NCI-H748 treated with DMSO at 0.1 percent for 48 hours (cell line): ENCODE measurements at places on chromosomes 5 and 9.

DNA sequence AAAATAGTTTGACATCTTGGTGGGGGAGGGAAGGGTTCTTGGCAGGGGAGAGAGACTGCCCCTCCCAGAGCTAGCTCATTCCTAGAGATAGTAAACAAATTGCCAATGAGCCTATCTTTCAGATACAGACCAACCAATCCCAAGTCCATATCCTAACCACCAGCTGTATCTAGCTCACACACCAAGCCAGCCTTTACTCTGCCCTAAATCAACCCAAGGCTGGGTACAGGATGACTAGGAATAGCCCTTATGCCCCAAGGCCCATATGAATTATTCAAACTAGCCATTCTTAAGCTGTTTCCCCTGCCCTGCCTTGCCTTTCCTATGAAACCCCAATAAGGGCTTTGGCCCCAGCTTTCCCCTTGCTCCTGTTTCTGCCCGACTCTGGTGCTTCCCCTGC, 281.3 kb upstream of the PANK3 start:
- no peak for DNase-seq

- DNase-seq, result no peak
These were observed 47.2 kb downstream of the EBF1 start for GRCh38 chr5:159052401-159053011.

- DNase-seq, result no peak
These were observed 7.1 kb downstream of the GTF3C5 start for GRCh38 chr9:133037775-133038515.

GRCh38 chr9:98879094-98879962, 64.4 kb upstream of the COL15A1 start:
- no peak for DNase-seq

DNA sequence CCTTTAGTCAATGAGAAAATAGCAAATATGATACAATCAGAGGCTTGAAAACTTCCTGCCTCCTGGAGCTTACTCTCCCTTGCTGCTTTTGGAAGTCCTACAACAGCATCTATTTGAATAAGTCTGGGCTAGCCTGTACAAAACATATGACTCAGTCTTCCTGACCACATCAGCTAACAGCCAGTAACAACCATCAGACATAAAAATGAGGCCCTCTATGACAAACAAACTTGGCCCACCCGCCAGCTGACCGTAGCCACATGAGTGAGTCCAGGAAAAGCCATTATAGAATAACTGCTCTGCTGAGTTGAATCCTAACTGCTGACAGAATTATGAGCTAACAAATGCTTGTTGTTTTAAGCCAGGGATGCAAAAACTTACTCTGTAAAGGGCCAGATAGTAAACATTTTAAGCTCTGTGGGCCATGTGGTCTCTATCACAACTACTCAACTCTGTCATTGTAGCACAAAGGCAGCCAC, 347.6 kb downstream of the PTPRD start:
- no peak for DNase-seq

- DNase-seq, result no peak
These were observed 12.2 kb upstream of the ELL2 start for GRCh38 chr5:95973793-95974325.

GRCh38 chr5:132364319-132364718, 5.2 kb upstream of the SLC22A5 start:
- no peak for DNase-seq

- DNase-seq, result no peak
These were observed 55.9 kb downstream of the FNBP1 start for GRCh38 chr9:129987047-129987446.

- no peak for DNase-seq
These were observed 141.5 kb downstream of the FSTL4 start for GRCh38 chr5:133470841-133471240.

- DNase-seq, result no peak
These were observed 1.1 kb downstream of the NTNG2 start for GRCh38 chr9:132162764-132163456.

- DNase-seq, result no peak
These were observed 547.3 kb downstream of the DTWD2 start for GRCh38 chr5:118441034-118441433.

- DNase-seq, result no peak
These were observed 6.6 kb upstream of the PRKACG start for GRCh38 chr9:69020301-69021145.

DNA sequence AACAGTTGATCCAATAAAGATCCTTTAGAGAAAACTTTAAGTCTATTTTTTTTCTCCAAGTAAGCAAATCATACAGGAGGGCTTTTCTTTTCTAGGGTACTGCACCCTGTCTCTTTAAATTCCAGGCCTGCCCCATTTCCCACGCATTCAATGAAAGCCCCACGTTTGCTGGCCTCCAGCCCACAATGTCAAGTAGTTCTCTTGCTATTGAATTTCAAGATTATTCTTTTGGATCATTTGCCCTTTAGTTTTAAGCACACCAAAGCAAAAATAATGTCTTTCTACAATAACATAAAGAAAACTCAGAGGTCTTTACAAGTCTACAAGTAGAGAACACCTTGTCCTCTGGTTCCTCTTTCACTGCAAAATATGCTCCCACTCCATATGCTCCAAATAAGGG, 15.6 kb downstream of the MLLT3 start:
- DNase-seq, result no peak

GRCh38 chr5:151002250-151002649, 18.1 kb upstream of the GPX3 start:
- DNase-seq, result no peak

- DNase-seq, result no peak
These were observed 381.1 kb downstream of the RASEF start for GRCh38 chr9:82681809-82682208.

- DNase-seq, result no peak
These were observed 6.7 kb downstream of the INIP start for GRCh38 chr9:112711050-112711689.

- no peak for DNase-seq
These were observed at the start of gene ABCA2 for GRCh38 chr9:137027369-137028262. TSS of gene ABCA2 (minus strand) at chr9:137028237. CDS start at chr9:137028140, 97 bp downstream.

DNA sequence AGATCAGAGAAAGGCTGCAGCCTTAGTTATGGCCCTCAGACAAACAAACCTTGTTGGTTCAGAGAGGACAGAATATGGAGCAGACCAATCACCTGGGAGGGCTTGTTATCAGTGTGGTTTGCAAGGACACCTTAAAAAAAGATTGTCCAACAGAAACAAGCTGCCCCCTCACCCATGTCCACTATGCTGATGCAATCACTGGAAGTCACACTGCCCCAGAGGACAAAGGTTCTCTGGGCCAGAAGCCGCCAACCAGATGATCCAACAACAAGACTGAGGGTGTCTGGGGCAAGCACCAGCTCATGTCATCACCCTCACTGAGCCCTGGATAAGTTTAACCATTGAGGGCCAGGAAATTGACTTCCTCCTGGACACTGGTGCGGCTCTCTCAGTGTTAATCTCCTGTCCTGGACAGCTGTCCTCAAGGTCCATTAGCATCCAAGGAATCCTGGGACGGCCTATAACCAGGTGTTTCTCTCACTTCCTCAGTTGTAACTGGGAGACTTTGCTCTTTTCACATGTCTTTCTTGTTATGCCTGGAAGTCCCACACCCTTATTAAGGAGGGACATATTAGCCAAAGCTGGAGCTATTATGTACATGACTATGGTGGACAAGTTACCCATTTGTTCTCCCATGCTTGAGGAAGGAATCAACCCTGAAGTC, 36.9 kb upstream of the TBCA start:
- no peak for DNase-seq
